Panc1 (cell line): ENCODE measurements at places on chromosomes 11 and 22.

- no peaks in the 10 kb centered on the region for H3K36me3 ChIP-seq
- no peak for DNase-seq
These were observed 32.0 kb upstream of the NUP50 start for GRCh38 chr22:45131749-45132148.

DNA sequence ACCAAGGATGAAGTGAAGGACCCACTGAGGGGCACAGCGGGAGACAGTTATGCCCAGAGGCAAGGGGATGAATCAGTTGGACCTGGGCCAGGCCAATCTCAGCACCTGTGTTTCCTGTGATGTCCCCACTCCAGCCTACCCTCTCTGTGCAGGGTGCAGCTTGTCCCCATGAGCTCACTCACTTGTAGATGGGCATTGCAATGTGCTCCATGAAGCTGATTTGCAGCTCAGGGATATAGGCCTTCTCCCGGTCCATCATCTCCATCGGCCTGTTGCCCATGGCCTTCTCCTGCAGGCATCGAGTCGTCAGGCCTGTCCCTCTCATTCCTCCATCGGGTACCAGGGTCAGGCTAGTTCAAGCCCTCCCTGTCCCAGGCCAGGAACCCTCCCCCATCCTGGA lies 96.2 kb downstream of the PDE2A start:
- H3K4me1 ChIP-seq = 0 out of 2 replicates have a peak, but pooled peaks cover 2% of the 10 kb centered on the region
- DNase-seq = no peak
- no peak overlapping the region for H3K27ac ChIP-seq
- no peaks in the 10 kb centered on the region for H3K36me3 ChIP-seq
- peaks cover under 1% of the 10 kb centered on the region for H3K27me3 ChIP-seq
- H3K4me3 ChIP-seq = no peak overlapping the region

DNA sequence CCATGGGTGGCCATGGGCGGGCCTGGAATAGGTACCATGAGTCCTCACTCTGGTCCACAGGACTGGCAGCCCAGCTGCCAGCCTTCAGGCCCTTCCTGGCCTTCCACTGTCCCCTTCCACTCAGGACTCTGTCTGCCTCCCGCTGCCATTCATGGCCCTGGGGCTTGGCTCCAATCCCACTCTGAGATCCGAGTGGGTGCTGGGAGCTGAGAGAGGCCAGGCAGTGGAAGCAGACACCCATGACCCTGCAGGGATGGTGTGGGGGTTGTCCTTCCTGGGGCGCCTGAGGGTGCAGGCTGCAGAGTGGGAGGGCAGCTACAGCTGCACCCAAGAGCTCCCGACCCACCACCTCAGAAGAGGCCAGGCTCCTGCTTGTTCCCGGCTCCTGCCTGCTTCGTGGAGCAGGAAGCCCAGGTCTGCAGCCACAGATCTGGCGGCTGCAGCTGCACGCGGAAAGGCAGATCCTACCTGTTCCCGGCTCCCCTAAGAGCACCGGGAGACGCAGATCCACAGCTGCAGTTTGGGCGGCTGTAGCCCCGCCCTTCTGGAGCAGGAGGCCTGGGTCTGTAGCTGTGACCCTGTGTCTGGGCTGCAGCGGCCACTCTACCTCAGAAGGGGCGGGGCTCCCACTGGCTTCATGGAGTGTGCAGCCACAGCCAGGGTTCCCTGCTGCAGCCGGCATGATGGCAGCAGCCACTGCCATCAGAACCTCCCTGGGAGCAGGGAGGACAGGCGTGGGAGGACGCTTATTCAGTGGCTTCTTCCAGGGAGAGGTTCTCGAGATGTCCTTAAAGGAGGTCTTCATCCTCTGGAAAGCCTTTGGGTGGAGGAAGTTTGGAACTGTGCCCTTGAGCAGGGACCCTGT lies 27.5 kb downstream of the IGHMBP2 start:
- peaks cover 3% of the 10 kb centered on the region; the same call in 1 of the 2 replicates for H3K36me3 ChIP-seq
- no peaks in the 10 kb centered on the region for H3K27me3 ChIP-seq
- H3K4me3 ChIP-seq = no peak overlapping the region
- H3K27ac ChIP-seq = no peak overlapping the region

GRCh38 chr11:73298233-73298632 lies 9.8 kb upstream of the ARHGEF17 start:
- no peaks in the 10 kb centered on the region for H3K36me3 ChIP-seq
- H3K4me3 ChIP-seq = no peak overlapping the region
- H3K4me1 ChIP-seq = no peaks in the 10 kb centered on the region
- DNase-seq = no peak

GRCh38 chr11:2077061-2077802 lies 62.0 kb downstream of the IGF2 start:
- H3K27ac ChIP-seq = no peak overlapping the region
- H3K4me3 ChIP-seq = no peak overlapping the region
- H3K36me3 ChIP-seq = no peaks in the 10 kb centered on the region
- H3K27me3 ChIP-seq = no peaks in the 10 kb centered on the region

DNA sequence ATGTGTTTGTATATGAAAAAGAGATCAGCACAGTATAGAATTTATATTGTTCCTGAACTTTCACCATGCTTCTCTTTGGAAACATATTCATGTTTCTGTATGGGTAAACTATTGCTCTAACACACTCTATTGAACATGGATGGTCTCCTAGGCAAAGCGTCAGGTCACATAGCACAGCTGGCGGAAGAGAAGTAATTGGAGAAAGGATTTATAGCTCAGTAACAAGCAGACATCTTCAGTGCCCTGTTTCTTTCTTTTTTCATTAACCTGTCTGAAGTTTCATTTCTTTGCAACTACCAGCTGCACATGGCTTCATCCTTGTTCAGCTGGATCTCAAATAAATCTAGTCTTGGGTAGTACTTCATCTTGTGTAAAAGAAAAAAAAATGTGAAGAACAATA lies 84.4 kb upstream of the TRPC6 start:
- H3K36me3 ChIP-seq = no peaks in the 10 kb centered on the region
- no peak overlapping the region for H3K27ac ChIP-seq
- no peaks in the 10 kb centered on the region for H3K27me3 ChIP-seq
- H3K4me1 ChIP-seq = no peaks in the 10 kb centered on the region
- no peak for DNase-seq

GRCh38 chr11:112665291-112665690 lies 295.9 kb upstream of the NCAM1 start:
- H3K27ac ChIP-seq = no peak overlapping the region
- no peaks in the 10 kb centered on the region for H3K36me3 ChIP-seq
- no peak overlapping the region for H3K4me3 ChIP-seq
- no peaks in the 10 kb centered on the region for H3K4me1 ChIP-seq
- no peak for DNase-seq
- no peaks in the 10 kb centered on the region for H3K27me3 ChIP-seq

DNA sequence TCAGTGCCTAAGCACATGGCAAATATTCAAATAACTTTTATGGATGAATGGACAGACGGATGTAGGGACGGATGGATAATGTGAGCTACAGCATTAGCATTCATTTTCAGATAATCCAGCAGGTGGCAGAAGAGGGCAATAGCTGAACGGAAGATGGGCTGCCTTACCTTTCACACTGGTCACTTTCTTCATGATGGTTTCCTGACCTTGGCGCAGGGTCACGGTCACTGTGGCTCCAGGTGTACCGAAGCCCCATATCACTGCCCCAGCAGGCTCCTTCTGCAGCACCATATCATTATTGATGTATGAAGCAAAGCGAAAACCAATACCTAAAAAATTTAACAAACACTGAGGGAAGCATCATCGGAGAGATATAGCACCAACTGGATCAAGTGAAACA lies 4.3 kb downstream of the SIAE start:
- no peaks in the 10 kb centered on the region for H3K36me3 ChIP-seq
- peak; percentile 51 for DNase-seq
- H3K4me1 ChIP-seq = peaks cover 7% of the 10 kb centered on the region
- H3K4me3 ChIP-seq = no peak overlapping the region

DNA sequence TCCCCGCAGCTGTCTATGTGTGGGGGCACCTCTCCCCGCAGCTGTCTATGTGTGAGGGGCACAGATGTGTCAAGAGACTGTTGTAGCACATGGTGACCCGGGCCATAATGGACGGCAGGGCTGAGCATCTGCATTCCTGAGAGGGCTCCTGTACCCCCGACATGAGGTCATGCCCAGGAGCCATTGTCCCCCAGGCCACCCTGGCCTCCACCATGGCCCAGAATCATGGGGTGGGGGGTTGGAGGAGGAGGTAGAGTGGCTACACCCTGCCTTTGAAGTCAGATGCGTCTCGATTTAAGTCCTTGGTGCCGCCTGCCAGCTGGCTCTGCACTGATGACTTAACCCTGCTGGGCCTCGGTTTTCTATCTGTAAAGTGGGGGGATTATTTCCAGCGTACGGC lies 49.1 kb downstream of the ARHGAP8 start:
- DNase-seq = no peak
- no peaks in the 10 kb centered on the region for H3K27me3 ChIP-seq
- no peak overlapping the region for H3K4me3 ChIP-seq
- H3K4me1 ChIP-seq = no peaks in the 10 kb centered on the region

DNA sequence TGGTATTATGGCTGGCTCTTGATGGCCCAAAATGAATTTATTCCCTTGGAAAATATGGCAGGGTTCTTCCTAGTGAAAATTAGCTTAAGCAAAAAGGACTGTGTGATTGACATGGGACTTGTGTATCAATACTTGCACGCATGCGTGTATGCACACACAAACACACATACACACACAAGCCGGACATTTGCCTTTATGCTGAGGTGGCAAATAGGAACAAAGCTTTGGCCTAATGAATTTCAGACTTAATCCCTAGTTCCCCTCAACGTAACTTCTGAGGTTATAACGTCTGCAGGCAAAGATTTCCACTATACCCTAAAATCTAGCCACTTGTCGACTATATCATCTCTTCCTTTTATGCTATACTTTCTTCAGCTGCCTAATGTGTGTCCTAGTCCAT lies 2.9 kb upstream of the OR52I2 start:
- no peak overlapping the region for H3K27ac ChIP-seq
- peaks cover 28% of the 10 kb centered on the region for H3K27me3 ChIP-seq
- H3K4me1 ChIP-seq = no peaks in the 10 kb centered on the region
- H3K36me3 ChIP-seq = no peaks in the 10 kb centered on the region

GRCh38 chr11:65246506-65246905 lies 15.3 kb upstream of the POLA2 start:
- H3K36me3 ChIP-seq = no peaks in the 10 kb centered on the region
- H3K27me3 ChIP-seq = no peaks in the 10 kb centered on the region
- no peak overlapping the region for H3K4me3 ChIP-seq

DNA sequence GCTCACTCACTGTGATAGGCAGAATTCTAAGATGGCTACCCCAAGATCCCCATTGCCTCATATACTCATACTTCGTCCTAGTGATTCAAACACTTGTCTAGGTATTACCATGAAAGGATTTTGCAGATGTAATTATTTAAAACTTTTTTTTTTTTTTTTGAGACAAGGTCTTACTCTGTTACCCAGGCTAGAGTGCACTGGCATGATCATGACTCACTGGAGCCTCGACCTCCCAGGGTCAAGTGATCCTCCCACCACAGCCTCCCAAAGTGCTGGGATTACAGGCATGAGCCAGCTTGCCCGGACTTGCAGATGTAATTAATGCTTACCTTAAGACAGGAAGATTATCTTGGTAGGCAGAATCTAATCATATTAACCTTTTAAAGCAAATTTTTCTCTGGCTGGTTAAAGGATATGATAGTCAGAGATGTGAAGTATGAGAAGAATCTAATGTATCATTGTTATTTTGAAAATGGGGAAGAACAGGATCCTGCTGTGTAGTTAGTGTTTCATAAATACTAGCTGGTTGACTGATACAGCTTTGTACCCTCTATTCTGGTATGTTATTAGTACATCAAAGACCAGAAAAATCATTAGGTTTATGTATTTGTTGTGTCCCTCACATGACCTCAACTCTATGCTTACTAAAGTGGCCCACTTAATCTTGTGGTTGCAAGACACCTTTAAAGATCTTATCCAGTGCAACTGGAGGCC lies 35.5 kb downstream of the C2CD3 start:
- no peak for DNase-seq
- H3K36me3 ChIP-seq = no peaks in the 10 kb centered on the region; the same call in 1 of the 2 replicates
- H3K27me3 ChIP-seq = no peaks in the 10 kb centered on the region

DNA sequence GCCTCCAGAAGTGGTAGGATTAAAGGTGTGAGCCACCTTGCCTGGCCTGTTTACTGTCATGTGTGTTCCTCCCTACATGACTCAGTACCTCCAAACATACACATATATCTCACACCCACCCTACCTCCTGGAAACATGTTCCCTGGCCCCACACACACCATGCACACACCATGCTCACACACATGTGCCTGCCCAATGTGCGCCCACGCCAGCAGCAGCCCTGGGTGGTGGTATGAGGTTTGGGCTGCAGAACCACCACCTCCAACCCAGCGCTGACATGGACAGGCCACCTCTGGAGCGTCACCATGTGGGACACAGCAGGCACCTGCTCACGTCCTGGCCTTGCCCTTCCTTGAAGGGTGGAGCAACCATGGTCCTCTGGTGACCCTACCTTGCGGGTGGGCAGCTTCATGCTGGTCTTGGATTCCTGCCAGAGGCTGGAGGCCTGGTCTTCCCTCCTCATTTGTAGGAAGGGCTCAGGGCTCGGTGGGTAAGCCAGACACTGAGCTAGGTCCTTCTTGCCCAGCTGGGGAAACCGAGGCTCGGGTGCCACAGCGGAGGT lies 37.9 kb downstream of the KIAA1671 start:
- H3K4me1 ChIP-seq = peaks cover 43% of the 10 kb centered on the region
- H3K27me3 ChIP-seq = no peaks in the 10 kb centered on the region
- H3K27ac ChIP-seq = peak overlapping the region; percentile 14; the same call in 1 of the 2 replicates
- no peaks in the 10 kb centered on the region for H3K36me3 ChIP-seq
- H3K4me3 ChIP-seq = no peak overlapping the region

GRCh38 chr11:71246559-71246958 lies 5.8 kb downstream of the SHANK2 start:
- no peak overlapping the region for H3K4me3 ChIP-seq
- H3K36me3 ChIP-seq = no peaks in the 10 kb centered on the region
- no peak for DNase-seq
- H3K27ac ChIP-seq = no peak overlapping the region
